Stimulated activated CD4-positive, alpha-beta T cell treated with anti-CD3 and anti-CD28 coated beads, Interleukin-1b, Interleukin-23, amount 100 ng/mL, for 4 hours (primary cell): ENCODE measurements at places on chromosomes 16 and 17.

DNA sequence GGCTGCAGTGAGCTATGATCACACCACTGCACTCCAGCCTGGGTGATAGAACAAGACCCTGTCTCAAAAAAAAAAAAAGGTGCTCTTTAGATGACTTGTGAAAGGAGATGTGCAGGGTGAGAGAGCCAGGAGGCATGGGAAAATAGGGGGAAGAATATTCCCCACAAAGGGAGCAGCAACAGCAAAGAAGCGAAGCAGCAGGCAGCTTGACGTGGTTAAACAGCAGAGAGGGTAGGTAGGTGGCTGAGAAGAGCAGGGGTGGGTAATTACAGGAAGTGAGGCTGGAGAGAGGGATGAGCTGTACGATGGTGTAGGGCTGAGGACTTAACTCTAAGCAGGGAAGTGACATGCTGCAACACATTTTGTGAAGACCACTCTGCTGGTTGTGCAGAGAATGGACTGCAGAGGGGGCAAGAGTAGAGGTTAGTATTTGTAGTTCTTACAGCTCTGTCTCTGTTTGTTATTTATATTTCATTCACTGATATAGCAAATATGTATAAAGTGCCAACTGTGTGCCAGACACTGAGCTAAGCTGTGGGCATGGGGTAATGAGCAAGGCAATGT lies 1.6 kb downstream of the HEATR3 start:
- peak; percentile 5 for DNase-seq

DNA sequence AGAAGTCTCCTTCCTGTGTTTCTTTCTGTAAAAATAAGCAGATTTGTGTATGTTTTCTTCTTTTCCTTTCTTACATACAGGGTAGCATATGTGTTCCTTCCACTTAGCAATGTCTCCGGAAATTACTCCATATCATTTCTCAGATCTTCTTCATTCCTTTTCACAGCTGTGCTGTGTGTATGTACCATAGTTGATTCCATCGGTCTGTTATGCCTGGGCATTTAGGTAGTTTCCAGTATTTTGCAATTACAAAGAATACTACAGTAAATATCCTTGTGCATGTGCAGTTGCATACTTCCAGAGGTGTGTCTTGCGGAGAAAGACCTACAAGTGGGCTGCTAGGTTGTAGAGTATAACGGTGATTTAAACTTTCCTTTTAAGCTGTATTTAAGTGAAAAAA lies 69.8 kb downstream of the CLEC16A start:
- no peak for DNase-seq

GRCh38 chr17:73850426-73850825 lies 206.2 kb upstream of the SDK2 start:
- no peak for DNase-seq

GRCh38 chr16:23521037-23521743 lies 10.9 kb upstream of the GGA2 start:
- DNase-seq, result no peak

DNA sequence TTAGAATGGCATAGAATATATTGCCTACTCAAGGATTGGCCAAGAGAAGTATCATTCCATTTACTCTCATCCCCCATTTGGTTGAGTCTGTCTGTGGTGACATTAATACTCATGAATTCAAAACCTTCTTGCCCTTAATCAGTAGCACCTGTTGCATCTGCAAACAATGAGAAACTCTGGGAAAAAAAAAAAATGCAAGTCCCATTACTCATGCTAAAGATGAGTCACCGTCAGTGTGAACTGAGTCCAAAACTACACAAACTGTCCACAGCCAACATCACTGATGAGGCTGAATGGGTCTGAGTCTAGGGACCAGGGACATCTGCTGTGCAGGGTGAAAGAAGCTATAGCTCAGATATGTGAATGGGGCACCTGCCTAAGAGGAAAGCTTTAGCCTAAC lies 96.9 kb upstream of the ADAMTS18 start:
- DNase-seq, result no peak
